NCI-H524 (cell line): ENCODE measurements at places on chromosomes 1 and 21.

- no peak for DNase-seq
Observed at GRCh38 chr1:110850627-110851026, 22.3 kb upstream of the CD53 start.

DNA sequence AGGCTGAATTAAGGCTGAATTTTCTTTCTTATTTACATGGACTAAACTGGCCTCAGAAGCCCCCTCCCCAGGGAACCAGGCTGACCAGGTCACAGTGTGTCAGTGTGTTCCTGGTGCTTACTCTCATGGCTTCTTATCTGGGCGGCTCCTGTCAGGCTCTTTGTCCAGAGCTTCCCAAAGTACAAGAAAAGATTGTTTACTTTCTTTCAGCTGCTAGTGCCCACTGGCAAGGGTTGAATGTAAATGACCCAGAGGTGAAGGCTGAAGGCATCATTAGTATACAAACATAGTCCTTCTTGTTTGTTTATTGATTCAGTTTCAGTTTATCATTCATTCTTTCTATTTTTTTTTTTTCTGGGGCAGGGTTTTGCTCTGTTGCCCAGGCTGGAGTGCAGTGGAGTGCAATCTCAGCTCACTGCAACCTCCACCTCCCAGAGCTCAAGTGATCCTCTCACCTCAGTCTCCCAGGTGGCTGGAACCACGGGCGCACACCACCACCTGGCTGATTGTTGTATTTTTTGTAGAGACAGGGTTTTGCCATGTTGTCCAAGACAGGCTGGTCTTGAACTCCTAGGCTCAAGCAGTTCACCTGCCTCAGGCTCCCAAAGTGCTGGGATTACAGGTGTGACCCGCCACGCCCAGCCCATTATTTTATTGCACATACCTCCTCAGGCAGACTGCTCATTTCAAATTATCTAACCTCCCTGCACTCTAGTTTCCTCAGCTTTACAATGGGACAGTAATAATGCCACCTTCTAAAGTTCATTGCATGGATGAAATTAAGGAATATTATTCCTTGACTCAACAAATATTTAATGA is 9.8 kb upstream of the KDM4A start:
- no peak for DNase-seq

DNA sequence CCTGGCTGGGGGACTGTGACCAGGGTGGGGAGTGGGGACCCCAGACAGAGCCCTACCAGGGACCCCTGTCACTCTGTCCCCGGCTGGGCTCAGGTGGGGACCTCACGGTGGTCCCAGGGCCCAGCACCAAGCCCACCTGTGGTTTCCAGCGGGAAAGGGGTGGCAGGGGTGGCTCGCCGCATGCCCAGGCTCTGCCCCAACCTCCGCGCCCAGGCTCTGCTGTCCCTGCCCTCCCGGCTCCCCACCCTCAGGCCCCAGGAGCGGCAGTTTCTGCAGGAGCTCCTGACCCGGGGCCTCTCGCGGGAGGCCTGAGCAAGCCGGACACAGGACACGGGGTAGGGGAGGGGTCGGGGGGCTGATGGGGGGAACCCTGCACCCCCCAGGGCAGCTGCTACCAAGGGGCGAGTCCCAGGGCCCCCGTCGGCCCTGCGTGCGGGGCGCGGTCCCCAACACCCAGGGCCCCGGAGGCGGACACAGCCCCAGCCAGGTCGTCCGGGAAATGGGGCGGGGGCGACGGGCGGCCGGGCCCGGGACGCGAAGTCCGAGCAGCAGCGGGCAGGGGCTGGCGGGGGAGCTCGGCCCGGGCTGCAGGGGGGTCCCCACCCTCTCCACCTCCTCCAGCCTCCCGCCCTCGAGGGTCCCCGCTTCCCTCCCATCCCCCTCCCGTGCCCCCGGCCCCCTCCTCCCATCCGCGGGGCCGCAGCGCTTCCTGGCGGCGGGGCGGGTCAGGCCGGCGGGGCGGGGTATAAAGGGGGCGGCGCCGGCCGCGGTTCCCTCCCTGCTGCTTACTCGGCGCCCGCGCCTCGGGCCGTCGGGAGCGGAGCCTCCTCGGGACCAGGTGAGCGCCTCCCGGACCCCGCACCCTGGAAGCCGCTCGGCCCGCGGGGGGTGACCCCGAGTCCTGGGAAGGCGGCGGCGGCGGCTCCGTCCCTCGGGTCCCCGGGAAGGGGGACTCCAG is at the start of gene COL6A2:
Gene COL6A2 (plus strand): TSS at position 777 of the 958 bp plus-strand sequence.
- DNase-seq, result no peak

- no peak for DNase-seq
Observed at GRCh38 chr1:223343692-223344091, 20.3 kb downstream of the SUSD4 start.

GRCh38 chr1:207825719-207826556 is 74.1 kb downstream of the CD46 start:
- no peak for DNase-seq

DNA sequence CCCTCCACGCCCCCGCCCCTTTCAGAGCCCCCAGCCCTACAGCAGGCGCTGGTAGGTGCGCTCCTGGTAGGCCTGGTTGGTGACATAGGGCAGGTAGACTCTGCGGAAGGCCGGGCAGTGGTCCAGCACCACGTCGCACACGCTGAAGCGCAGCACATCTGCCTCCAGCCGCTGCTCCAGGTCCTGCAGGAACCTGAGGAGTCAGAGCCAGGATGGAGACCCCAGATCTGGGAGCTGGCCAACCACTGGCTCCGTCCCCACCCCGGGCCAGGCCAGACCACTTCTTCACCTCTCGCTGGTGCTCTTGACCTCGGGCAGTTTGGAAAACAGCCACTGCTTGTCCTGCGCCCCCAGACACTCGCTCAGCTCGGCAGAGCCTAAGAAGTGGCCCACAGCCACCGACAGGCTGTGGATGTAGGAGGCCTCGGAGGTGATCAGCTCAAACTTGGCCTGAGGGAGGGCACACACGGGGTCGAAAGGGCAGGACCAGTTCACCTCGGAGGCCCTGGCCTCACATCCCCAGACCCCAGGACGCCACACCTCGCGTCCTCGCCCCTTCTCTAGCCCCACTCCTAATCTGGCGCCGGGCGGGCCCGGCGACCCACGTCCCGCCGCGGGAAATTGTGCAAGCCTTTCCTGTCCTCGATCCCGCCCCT is 6.4 kb downstream of the ARHGEF19 start:
- no peak for DNase-seq

GRCh38 chr1:62285984-62286785 is 33.0 kb downstream of the KANK4 start:
- DNase-seq, result peak; percentile 60

DNA sequence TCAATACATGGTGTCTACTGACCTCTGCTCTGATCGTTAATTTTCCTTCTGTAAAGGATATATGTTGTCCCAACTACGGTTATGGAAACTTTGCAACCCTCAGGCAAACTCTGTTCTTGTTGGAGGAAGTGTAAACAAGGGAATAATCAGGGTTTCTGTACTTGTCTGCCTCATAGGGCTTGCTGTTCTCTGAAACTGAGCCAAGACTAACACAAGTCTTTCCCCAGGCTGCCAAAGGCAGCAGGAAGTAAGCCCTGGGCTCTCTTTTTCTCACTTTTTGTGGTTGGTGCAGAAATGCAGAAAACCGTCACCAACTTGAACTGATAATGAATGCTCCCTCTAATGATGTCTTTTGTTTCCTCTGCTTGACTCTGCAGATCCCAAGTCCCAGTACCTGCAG is 7.6 kb downstream of the CYP4X1 start:
- no peak for DNase-seq

DNA sequence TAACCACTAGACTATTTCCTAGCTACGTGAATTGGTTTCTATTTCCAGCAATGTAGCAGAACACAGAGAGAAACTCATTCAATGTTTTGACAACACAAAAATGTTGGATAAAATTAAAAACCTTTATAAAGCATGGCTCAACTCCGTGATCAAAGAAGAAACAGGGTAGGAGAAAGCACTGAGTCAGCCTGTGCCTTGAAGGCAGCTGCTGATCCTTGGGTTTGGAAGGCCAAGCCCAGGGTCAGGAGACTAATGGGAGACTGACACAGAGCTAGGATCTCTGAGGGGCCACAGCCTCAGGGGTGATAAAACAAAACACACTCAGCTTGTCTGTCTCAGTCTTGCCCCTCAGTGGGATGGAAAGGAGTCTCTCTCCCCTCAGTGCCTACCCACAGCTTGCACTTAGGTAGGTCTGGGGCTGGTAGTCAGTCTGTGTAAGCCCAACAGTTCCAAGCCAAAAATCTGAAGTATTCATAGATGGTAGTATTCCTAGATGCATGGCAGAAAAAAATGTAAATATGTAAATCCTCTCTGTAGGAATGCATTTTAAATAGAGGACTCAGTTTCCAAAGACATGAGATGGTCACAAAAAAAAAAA is 53.3 kb downstream of the B3GALNT2 start:
- DNase-seq, result no peak

GRCh38 chr21:28387220-28387619 is 605.5 kb downstream of the LTN1 start:
- no peak for DNase-seq

- no peak for DNase-seq
Observed at GRCh38 chr1:177145106-177146070, 19.1 kb downstream of the ASTN1 start.
